ENCODE measurements at places on chromosomes 1 and 21. TPM values are rescaled to one million over a fixed set of nuclear protein-coding genes. Genes with fewer than 3 reads are reported as not detected.

DNA sequence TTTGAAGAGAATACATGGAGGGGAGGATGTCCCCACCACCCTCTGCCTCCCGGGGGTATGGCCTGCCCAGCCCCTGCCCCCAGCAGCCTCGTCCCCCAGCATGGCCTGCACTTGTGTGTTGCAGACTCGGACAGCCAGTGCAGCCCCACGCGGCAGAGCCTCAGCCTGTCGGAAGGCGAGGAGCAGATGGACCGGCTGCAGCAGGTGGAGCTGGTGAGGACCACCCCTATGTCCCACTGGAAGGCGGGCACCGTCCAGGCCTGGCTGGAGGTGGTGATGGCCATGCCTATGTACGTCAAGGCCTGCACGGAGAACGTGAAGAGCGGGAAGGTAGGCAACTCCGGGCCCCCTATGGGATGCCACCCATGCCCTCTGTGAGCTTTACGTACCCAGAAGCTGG, 59.5 kb upstream of the TMEM51 start:
- no peak for DNase-seq

The RXRG gene
- total RNA-seq = not detected

DNA sequence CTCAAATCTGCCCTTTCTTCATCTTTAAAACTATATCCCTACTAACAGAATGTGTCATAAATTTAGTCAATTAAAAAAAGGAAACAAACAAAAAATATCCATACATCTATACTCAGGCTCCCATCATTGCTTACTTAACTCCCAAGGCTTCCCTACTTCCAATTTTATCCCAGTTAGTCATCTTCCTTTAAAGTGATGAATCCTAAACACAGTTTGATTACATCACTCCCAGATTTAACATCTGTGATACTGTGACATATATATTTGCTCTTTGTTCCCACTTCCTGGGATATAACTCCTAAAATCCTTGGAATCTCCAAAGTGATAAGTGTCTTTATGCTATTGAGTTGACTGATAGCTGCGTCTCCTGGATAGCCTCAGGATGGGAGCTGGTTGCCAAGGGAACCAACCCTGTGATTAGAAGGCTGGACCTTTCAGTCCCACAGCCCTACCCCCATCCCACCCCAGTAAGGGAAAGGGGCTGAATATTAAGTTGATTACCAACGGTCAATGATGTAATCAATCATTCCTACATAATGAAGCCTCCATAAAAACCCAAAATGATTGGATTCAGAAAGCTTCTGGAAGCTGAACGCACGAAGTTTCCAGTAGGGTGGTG, 21.6 kb downstream of the GLMN start:
- no peak for DNase-seq

The NCF2 gene
- 10.4 TPM for total RNA-seq

- DNase-seq = no peak
Measured at GRCh38 chr1:110645211-110645610, 29.5 kb downstream of the KCNA3 start.

- no peak for DNase-seq
Measured at GRCh38 chr1:21165076-21165475, 11.6 kb downstream of the EIF4G3 start.

The SCCPDH gene
- total RNA-seq = 9.2 TPM

The SMCP gene
- not detected for total RNA-seq

DNA sequence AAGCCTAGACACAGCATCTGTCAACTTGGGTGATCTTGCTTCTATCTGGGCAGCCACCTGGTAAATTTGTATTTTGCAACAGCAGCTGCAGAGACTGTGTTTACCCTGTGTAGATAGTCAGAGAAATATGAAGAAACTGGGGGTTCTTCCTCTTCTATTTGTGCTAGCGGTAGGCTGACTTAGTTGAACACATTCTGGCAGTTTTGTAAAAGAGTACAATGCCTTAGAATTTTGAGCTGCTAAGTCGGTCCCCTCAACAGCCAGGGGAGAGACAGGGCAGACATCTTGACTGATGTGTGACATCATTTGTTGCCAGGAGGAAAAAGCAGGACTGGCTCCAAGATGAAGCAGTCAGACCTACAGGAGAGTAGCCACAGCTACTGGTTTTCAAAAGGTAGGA, 53.7 kb downstream of the KCNJ6 start:
- DNase-seq = no peak

DNA sequence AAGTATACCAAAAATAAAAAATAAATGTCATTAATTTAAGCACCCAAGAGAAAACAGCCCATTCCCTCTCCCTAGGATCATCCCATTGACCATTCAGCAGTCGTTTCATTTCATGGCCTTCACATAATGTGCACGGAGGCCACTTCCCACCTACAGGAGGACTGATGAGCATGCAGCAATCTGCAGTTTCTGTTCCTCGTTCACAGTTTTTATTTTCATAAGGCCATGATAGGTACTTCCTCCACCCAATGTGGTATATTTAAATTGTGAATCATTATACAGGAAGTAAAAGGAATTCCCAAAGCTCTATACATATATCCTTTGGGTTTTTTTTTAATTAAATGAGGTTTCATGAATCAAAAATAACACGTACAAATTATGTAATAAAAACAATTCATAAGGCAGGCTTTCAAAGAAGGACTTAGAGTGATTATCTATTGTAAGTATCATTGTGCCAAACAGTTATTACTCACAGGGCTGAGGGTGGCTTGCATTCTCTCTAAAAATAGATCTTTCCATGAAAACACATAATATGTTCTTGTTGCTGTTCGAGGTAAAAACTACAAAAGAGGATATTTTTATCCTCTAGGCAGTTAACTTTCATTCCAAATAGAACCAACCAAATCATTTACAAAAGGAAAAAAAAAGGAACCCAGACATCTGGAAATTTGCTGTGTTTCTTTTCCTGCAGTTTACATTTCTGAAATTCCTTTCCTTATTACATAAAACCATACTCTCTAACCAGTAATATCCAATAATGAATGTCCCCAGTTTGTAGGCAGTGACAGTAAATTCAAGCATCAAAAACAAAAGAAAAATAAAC, 27.5 kb upstream of the SLC44A3 start:
- peak; percentile 7 for DNase-seq

GRCh38 chr1:159185121-159185520, 13.7 kb downstream of the CADM3 start:
- DNase-seq = no peak

DNA sequence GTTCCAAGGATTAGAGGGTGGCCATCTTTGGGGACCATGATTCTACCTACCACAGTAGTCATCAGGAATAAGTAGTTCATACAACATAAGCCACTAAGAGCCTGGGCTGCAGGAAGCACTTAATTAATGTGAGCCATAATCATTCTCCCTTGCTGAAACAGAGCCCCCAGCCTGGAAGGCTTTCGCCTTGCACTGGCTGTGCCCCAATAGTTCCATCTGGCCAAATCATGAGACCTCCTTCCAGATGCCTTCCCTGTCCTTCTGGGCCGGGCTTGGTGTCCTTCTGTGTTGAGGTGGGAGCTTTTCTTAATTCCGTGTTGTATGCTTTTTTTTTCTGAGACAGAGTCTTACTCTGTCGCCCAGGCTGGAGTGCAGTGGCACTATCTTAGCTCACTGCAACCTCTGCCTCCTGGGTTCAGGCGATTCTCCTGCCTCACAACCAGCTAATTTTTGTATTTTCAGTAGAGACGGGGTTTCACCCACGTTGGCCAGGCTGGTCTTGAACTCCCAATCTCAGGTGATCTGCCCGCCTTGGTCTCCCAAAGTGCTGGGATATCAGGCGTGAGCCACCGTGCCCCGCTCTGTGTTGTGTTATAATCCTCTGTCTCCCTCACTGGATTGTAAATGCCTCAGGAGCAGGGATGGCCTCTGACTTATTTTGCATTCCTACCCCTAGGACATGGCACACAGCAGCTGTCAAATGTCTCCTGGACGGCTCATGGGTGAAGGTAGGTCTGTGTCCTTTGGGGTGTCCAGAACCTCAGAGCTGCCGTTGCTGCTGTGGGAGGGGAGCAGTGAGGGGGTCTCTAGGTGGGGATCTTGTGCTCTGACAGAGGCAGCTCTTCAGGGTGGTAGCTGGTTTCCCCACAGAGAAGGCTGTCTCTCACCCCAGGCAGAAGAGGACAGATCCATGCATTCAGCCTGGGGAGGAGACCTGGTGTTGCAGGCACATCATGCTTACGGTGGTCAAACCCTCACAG, 10.1 kb downstream of the GNG4 start:
- no peak for DNase-seq

The SLAMF9 gene
- total RNA-seq = not detected

DNA sequence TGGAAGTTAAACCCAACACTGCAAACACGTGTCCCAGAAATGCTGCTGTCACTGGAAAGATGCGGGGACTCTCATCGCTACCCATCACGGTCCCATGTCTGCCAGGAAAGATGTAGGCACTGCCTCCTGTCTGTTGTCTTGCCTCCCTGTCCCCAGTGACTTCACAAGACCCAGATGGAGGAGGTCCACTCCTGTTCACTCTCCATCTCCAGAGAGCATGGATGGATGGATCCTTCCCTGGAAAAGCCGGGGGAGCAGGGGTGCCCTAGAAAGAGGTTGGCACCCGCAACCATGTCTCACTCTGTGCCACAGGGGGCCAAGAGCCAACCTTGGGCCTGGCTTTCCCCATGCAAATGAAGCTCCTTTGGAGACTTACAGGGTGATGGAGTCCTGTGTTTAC, 135.5 kb downstream of the GLIS1 start:
- DNase-seq = no peak

The GUCA2A gene
- not detected for total RNA-seq

DNA sequence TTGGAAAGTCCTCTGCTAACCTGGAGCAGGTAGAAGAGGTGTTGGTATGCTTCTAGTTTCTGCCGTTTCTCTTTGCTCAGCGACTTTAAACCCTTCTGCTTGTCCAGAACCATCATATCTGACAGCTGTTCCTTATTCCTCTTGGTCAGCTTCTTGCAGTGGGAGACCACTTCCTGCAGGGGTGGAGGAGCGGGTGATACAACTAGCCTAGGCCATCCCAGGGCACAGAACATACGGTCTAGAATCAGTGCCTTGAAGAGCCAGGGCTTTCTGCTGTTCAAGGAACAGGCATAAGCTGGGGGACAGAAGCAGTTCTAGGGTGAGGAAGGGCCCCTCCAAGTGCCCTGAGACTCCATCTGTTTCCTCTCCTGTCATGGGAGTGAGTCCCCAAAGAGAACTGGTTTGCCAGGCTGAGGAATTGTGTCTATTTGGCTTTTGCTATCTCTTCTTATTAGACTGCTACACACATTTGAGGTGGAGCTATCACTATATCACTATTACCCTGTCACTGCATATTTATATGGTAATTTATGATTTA, 32.5 kb downstream of the IQGAP3 start:
- DNase-seq = no peak

DNA sequence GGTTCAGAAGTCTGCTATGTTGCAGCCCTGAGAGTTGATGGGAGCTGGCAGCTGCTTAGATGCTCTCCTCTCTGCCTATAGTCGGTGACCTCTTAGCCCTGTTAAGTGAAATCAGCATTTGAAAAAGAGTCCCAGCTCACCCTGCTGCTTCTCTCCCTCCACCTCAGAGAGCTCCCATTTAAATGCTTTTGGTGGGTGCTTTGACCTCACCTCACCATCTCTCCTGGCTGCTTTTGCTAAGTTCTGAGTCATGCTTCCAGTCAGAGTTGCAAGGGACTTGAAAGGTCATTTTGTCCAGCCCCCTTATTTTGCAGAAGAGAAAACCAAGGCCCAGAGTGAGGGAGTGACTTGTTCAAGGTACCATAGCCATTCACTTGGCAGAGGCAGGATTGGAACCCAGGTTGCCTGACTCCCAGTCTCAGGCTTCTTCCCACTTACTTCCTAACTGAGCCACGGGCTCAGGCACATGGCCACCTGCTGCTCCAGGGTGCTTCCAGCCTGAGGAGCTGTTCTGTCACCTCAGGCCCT, 3.3 kb downstream of the MAPKAPK2 start:
- DNase-seq = no peak

GRCh38 chr1:88878731-88879130, 12.6 kb downstream of the GTF2B start:
- no peak for DNase-seq

DNA sequence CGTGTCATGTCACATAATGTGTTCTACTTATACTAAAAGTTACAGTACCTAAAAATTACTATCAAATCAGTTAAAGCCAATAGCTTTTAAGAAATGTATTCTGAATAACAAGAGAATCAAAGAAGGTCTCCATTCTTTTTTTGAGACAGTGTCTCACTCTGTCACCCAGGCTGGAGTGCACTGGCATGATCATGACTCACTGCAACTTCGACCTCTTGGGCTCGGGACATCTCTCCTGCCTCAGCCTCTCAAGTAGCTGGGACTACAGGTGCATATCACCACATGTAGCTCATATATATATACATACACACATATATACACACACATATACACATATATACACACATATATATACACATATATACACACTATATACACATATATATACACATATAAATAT, 20.1 kb downstream of the COP1 start:
- DNase-seq = no peak

- DNase-seq = no peak
Measured at GRCh38 chr1:244294599-244295224, 157.0 kb downstream of the ADSS2 start.

- DNase-seq = no peak
Measured at GRCh38 chr1:4975856-4976255, 321.4 kb downstream of the AJAP1 start.

The TMPRSS2 gene
- not detected for total RNA-seq

DNA sequence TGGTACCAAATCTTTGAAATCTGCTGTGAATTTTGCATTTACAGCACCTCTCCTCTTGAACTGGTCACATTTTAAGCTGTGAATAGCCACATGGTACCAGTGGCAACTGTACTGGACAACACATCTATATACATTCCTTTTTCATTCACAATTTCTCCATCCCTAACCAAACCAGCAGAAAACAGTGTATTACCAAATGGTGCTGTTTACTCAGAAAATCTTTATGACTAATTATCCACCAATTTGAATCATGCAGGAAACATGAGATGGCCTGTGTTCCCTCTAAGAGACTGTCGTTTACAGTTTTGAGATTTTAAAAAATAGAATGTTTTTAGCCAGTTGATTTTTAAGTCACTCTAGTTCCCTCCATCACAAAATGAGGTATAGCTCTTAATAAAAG, 17.6 kb upstream of the CCT8 start:
- no peak for DNase-seq

GRCh38 chr21:42101246-42101645, 30.1 kb downstream of the UMODL1 start:
- DNase-seq = no peak
